ENCODE measurements at places on chromosomes 4 and X. TPM values are rescaled to one million over a fixed set of nuclear protein-coding genes. Genes with fewer than 3 reads are reported as not detected.
A peak's percentile ranks its signal among the peaks of the same experiment; 100 is the strongest.

MCUB gene
- total RNA-seq = 4.9 TPM

GRCh38 chr4:66404141-66404540, 733.9 kb upstream of the EPHA5 start:
- DNase-seq = no peak

DNA sequence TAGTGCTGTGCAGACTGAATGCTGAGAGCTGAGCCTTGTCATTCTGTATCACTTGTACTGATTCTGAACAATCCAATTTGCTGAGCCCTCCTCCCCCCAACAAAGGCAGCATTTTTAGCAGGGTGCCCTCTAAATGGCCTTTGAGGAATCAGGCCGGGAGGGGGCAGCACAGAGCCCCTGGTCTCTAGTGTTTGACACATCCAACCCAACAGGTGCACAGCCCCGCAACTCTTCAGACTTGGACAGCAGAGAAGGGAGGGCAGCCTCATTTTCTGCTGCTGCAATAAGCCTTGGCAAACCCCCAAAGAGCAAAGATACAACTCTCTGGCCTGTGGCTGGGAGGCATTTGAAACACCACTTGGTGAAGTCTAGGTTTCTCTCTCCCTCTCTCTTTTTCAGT, 3.4 kb downstream of the ATP1B4 start:
- DNase-seq = peak; percentile 14

DNA sequence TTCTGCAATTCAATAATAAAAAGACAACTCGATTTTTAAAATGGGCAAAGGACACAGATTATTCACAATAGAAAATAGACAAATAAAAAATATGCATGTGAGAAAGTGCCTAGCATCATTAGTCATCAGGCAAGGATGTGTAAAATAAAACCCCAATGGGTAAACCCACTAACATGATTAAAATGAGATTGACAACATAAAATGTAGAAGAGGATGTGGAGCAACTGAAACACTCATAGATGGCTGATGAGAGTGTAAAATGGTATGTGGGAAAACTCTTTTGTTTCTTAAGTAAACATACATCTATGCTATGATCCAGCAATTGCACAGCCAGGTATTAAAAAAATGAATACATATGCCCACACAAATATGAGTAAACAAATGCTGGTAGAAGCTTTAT, 177.6 kb downstream of the IQCM start:
- DNase-seq = no peak

- no peak for DNase-seq
Measured at GRCh38 chrX:107204068-107204605, 2.1 kb downstream of the NUP62CL start.

DNA sequence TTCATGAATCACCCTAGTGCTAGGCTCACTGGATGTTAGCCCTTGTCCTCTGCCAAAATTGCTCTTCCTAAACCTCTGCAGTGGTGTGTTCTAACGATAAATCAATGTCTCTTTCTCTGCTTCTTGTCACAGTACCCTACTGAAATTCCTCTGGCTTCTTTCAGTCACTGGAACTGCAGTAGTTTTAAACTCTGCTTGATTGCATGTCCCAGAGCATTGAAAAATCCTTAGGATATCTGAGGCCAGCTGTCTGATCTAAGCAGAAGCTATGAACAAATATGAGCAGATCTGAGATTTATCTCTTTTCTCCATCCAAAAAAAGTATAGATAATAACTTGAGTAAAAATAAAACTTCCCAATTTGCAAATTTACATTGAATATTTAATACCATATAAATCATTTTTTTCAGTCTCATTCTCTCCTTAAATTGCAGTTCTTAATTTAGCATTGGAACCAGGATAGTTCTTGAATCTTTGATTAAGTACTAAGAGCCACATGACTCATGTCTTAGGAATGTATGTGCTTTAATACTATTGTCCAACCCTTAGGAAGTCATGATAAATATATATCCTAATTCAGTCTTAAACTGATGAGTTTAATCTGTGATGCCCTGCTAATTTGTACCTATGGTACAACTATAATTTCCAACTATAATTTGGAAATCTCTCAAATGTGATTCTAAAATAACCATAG, 169.7 kb downstream of the PDHA2 start:
- DNase-seq = no peak

CHST7 gene
- 2.1 TPM for total RNA-seq
